ENCODE measurements at places on chromosomes 11 and 22.

DNA sequence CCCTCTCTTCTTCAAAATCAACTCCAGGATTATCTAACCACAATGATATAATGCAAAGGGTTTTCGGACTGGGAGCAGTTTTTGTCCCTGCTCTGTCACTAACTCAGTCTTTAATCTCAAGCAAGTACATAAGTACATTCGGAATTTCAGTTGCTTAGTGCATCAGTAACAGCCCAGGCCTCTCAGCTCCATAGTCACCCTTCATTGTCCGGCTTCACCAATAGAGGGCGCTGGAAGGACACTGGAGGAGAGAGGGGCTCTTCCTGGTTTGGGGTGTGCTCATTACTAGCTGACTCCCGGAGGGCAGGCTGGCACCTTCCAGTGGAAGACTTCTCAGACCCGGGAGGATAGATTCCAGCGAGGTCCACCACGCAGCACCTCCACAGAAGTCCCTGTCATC, 90.4 kb upstream of the PDGFD start:
- no peak for DNase-seq

GRCh38 chr22:41603873-41604332, 14.3 kb upstream of the PMM1 start:
- DNase-seq, result no peak

GRCh38 chr11:103862094-103862801, 174.2 kb upstream of the DDI1 start:
- no peak for DNase-seq

DNA sequence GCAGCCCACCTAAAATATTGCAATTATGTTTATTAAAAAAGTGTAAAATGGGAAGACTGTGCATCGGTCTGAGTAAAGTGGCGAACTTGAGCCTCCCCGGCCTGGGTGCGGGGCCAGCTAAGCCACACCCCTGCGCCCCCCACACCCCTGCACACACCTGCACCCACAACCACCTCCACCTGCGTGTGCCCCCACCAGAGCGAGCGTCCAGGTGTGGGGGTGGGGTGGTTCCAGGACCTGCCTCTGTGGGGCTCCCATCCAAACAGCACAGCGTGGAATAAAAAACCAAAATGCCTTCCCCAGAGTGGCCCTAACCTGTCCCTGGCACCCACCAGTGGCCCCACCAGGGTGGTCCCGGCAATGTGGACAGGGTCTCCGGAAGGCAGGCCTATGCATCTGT, 30.1 kb upstream of the CARS1 start:
- DNase-seq, result no peak

DNA sequence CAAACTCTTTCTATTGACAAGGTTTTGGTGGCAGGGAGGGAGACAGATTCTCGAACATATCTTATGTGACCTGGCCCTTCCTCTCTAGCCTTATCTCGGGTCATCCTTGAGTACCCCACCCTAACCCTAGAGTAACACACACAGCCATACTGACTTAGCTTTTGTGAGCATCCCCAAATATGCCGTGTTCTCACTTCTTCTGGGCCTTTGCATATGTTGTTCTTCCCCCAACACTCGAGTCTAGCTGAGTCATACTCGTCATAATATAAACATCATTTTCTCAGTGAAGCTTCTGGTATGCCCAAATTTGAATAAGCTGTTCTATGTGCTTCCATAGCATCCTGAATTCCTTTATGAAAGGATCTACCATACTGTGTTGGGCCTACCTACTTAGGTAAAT, 8.0 kb downstream of the TTC17 start:
- no peak for DNase-seq

- no peak for DNase-seq
Measured at GRCh38 chr22:23760056-23760455, 2.7 kb upstream of the C22orf15 start.

- DNase-seq, result no peak
Measured at GRCh38 chr22:29528144-29528543, 25.4 kb downstream of the THOC5 start.

GRCh38 chr11:21988477-21988876, 204.4 kb upstream of the ANO5 start:
- no peak for DNase-seq

GRCh38 chr22:45758603-45759002, 87.0 kb downstream of the ATXN10 start:
- no peak for DNase-seq
